ENCODE measurements at places on chromosomes 12 and 14.

DNA sequence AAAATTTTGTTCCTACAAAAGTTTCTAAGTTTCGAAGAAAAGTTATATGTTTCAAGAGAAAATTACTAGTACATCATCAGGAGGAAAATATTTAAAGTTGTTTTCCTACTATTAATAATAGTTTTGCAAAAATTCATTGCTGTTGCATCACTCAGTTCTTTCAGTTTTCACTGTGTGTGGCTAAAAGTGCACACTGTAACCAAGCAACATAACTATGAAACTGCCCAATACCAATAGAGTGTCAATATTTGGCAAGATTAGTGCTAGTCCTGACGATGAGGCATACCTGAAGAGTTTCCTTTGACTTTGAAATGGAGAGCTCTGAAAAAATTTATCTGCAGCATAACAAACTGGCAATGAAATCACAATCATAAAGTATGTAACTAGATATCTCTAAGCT is 194.3 kb downstream of the CPNE8 start:
- peak; percentile 25 for DNase-seq

- DNase-seq, result no peak
Measured at GRCh38 chr12:26455936-26456574, 260.7 kb downstream of the SSPN start.

DNA sequence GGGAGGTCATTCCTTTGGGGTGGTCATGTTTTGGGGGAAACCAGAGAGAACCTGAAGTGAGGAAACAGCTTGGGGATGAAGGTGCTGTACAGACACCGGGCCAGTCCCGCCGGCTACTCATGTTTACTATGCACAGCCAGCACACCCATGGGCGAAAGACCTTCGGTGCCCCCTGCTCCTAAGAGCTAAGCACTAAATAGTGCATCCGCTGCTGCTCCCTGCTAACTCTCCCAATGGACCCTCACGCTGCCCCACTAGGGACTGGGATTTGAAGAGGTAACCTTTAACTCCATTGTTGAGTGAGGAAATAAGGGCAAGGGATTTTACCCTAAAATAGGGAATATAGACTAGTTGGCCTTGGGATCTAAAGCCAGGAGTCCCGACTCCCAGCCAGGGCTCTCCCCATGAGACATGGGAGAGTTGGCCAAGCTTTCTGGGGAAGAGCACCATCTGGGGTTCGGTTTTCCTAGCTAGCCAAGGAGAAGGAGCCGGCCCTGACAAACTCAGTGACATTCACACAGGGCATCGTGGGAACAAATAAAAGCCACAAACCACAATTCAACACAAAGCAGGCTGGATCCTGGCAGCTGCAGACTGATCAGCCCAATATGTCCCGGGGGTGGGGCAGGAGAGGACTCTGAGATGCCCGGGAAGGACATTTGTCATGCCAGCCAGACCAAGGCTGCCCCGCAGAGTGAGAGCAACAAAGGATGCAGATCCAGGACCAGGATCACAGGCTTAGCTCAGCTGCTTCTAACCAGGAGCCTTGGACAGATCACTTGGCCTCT is 91.7 kb downstream of the SINHCAF start:
- no peak for DNase-seq

DNA sequence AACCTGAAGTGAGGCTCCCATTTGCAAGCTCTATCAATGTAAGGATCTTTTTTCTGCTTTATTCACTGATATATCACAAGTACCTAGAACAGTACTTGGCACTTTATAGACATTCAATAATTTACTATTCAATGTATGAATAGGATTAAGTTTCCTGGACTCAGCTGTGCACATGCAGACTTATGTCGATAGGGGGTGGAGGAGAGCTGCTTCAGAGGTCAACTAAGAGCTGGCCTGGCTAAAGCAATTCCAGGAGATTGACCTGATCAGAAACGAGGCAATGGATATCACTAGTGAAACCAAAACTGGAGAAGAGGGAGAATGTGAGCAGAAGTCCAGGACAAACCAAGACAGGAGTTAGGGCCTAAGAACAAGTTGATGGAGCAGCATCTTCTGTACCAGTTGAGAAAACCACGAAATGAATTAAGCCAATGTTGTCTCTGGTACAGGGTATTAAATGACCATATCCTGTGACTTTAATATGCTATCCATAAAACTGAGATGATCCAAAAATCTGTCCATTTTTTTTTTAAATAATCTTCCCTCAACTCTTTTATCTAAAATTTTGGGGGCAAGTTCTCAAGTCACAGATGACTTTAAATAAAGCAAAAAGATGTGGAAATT is 169.2 kb downstream of the PIK3C2G start:
- peak; percentile 33 for DNase-seq

DNA sequence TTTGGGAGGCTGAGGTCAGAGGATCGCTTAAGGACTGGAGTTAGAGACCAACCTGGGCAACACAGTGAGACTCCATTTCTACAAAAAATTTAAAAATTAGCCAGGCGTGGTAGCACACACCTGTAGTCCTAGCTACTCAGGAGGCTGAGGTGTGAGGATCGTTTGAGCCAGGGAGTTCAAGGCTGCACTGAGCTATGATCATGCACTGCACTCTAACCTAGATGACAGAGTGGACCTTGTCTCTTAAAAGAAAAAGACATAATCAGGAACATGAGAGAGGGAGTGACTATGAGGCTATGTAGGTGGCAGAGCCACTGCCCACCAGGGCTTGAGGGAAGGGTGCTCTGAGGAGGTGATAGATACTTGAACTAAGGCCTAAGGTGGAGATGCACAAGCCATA is 49.2 kb upstream of the PLXNC1 start:
- no peak for DNase-seq

- no peak for DNase-seq
Measured at GRCh38 chr12:109737631-109738030, 24.0 kb downstream of the FAM222A start.

DNA sequence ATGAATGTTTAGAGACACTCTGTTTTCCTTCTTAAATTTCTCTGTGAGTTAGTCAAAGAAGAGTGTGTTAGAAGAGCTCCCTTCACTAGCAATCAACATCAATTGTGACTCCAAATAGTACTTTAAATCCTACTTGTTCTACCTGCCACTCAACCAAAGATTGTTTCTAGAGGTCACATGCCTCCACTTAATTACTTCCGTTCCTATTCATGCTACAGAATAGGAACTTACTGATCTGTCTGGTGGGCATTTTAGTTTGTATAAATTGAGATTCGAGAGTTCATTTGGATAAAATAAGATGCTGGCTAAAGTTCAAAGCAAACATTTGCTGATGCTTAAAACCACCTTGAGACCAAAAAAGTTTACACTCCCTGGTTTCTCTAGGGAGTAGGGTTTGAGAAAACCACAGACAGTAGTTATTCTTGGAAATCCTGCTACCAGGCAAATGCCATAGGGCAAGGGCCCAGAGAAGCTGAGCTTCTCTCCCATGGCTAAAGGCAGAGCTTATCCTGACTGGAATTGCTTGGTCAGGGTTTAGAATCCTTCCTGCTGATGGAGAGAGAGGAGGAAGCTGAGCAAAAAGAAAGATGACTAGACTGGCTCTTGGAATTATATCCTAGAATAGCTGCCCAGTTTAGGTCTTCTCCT is 389.6 kb upstream of the ATP2B1 start:
- no peak for DNase-seq

GRCh38 chr12:92624236-92624635 is 78.6 kb upstream of the PLEKHG7 start:
- no peak for DNase-seq

DNA sequence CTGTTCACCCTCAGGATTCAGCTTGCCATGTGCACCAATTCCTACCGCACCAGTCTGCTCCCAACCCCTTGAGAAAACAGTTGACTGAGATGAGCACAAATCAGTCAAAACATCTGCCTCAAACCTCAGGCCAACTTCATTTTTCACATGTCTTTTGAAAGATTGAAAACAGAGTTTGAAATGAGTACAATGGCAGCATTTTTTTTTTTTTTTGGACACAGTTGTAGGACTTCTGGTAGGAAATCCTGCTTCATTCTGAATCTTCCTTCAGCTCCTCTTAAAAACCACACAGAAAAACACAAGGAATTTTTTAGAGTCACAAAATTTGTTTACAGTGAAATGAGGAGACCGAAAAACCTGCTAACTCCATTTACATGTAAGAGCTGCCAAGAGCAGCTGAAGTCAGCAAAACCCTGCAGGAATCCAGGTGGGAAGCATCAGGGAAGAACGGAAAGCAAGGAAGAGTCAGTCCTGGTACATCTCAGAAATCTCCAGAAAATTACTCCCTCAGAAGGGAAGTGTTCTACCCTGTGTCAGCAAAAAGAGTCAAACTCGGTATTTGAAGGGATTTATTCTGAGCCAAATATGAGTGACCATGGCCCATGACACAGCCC is 100.3 kb upstream of the TMTC1 start:
- DNase-seq, result no peak

DNA sequence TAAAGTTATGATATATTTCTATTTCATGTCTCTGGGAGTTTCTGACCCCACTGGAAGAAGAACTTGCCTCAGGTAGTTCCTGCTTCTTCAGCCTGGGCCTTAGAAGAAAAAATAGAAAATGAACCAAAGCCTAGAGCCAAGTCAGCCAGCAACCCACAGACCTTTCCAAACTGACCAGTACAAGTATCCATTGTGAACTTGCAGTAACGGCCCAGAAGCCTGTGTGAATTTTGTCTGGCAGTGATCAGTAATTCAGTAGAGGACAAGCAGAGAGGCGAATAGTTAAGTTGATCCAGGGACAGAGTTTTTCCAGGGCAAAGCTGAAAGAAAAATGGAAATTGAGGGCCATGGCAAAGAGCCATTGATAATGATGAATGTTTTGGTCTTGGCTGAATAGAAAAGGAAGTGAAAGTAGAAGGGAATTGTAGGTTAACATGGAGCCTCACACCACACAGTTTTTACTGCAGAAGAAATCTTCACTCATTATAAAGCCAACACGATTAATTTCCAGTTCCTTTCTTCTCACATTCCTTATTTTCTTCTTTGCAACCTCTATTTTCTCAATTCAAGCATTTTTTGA is 311.8 kb downstream of the BTG1 start:
- DNase-seq, result no peak

DNA sequence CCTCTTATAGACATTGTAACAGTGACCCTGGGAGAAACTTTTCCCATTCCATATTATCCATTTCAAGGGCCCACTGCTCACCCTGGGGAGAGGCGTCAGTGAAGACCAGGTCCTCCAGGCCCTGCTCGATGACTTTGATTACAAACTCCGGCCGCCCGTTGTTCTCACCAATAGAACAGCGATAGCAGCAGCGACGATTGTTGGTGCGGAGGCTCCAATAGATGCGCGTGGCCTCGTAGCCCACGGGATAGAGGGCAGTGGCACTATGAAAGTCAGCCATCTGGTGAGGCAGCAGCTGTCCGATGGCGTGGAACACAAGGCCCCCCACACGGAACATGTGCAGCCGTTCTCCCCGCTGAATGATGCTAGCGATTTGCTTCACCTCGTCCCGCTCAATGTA is 7.5 kb upstream of the PRKAG1 start:
- DNase-seq, result no peak

GRCh38 chr14:99579903-99580571 is 24.0 kb downstream of the CCDC85C start:
- no peak for DNase-seq

GRCh38 chr14:96938946-96939345 is 141.8 kb downstream of the VRK1 start:
- DNase-seq, result no peak

- no peak for DNase-seq
Measured at GRCh38 chr12:57272337-57273151, 21.6 kb upstream of the STAC3 start.

GRCh38 chr14:102778338-102779083 is 1.3 kb downstream of the TRAF3 start:
- peak; percentile 51 for DNase-seq

DNA sequence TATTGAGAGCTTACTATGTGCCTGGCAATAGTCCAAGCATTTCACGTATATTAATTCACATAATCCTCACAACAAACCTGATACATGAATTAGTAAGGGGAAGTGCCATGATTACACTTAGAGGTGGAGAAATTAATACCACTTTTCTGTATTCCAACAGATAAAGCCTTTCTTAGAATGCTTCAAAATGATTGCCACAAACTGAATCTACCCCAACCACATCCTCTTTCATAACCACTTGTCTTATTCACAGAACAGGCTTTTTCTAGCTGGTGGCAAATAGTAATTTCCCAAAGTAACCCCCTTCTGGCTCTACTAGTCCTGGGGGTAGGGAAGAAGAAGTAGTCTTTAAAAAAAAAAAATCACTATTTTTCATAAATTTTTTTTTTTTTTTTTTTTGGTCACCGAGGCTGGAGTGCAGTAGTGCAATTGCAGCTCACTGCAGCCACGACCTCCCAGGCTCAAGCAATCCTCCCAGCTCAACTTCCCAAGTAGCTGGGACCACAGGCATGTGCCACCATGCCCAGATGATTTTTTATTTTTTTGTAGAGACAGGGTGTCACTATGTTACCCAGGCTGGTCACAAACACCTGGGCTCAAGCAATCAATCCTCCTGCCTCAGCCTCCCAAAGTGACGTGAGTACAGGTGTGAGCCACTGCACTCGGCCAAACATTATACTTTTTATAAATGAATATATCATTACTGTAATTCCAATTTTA is 59.0 kb upstream of the ARID2 start:
- DNase-seq, result peak; percentile 79

- no peak for DNase-seq
Measured at GRCh38 chr12:25979059-25979458, 20.6 kb downstream of the RASSF8 start.

GRCh38 chr12:26187014-26187798 is 8.2 kb upstream of the SSPN start:
- no peak for DNase-seq

DNA sequence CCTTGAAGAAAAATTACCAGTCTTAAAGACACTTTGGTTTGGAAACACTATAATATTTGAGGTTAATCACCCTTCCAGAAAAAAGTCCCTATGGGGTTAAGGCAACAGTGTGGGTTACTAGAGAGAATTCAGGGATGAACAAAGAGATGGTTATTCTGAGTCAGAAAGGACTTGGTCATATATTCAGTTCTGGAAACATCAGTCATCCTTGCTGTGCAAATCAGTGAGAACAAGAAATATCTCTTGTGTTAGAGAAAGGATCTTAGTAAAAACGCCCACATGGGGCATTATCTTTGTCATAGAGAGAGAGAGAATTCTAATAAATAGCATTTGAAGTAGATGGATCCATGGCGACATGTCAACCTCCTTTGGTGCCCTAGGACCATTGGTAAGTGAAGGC is 59.4 kb upstream of the E2F7 start:
- DNase-seq, result peak; percentile 2

GRCh38 chr12:57431654-57432188 is 878 bp upstream of the R3HDM2 start:
- DNase-seq, result no peak

- DNase-seq, result peak; percentile 23
Measured at GRCh38 chr12:54383041-54383609, 1.4 kb downstream of the ZNF385A start.

- DNase-seq, result no peak
Measured at GRCh38 chr14:74848768-74849167, 27.2 kb downstream of the PROX2 start.

DNA sequence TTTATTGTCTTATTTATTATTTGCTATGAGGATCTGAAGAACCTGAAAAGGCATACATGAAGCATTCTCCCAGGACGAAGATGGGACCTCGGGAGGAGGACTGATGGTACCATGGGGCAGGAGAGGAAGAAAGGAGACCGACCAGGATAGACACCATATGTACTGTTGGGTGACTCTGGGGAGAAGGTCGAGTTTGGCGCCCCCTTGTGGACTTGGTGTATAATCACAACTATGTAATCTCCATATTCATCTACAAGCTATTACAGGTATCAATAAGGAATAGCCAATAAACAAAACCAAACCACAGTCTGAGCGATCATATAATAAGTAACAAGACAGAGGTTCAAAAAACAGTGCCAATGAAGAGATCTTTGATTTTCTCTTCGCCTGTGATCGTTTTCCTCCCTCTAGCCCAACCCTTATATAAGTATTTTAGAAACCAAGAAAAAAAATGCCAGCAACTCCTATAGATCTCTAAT is 139.1 kb downstream of the SPTSSA start:
- DNase-seq, result peak; percentile 80
